ENCODE measurements at places on chromosomes 4 and X.
A peak's percentile ranks its signal among the peaks of the same experiment; 100 is the strongest.

DNA sequence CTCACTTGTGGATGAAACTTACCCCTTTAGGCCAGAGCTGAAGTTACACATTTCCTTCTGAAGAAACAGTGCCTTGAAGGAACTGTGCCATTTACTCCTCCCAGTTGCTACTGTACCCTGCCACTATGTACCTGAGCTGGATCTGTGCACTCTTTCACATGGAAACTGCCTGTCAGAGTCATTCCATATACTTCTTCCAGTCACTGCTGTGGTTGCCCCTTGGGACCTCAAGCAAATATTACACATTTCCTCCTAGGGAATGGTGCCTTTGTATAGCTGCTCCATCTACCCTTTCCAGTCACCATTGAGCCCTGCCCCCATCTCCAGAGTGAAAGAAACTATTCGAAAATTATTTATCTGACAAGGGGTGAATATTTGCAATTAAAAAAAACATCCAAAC is 1328.3 kb downstream of the TECRL start:
- H3K4me1 ChIP-seq: no peaks in the 10 kb centered on the region
- no peaks in the 10 kb centered on the region for H3K27me3 ChIP-seq

DNA sequence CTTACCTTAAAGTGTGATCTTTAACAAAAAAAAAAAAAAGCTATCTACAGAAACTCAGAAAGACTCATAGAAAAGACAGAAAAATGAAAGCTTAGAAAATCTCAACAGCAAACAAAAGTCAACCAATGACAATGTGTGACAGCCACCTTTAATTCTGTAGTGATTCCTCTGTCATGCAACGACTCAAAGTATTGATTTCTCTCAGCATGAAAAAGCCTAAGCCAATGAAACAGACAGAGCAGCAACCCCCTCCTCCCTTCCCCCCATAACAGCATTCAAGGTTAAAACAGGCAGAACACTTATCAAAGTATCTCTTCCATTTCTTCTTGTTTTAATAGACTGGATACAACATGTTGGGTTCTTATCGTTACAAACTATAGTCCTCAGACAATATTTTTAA is 112.5 kb downstream of the MAB21L2 start:
- no peak overlapping the region for H3K4me3 ChIP-seq
- H3K27ac ChIP-seq: no peak overlapping the region
- no peak for DNase-seq
- no peaks in the 10 kb centered on the region for H3K36me3 ChIP-seq
- no peaks in the 10 kb centered on the region for H3K27me3 ChIP-seq

DNA sequence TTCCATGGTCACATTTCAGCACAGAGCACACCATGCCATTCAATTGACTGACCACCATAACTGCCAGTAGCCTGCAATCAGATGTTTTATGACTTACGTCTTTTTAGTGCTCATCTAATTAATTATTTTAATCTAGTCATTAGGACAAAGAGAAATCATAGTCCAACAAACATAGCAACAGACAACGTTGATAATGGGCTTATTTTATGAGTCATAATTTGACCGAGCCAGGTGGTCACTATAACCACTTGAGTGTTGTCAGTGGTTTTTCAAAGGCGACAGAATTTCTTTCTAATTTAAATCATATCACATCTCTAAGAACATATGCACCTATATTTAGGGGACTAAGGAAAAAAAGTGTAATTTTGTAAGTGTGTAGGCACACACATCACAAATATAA is 1.9 kb downstream of the SEC24D start:
- no peak overlapping the region for H3K27ac ChIP-seq
- H3K27me3 ChIP-seq: no peaks in the 10 kb centered on the region
- H3K4me3 ChIP-seq: no peak overlapping the region
- H3K36me3 ChIP-seq: peaks cover 4% of the 10 kb centered on the region

GRCh38 chr4:122705547-122706117 is 26.9 kb upstream of the BBS12 start:
- no peaks in the 10 kb centered on the region for H3K4me1 ChIP-seq
- no peaks in the 10 kb centered on the region for H3K36me3 ChIP-seq
- no peaks in the 10 kb centered on the region for H3K27me3 ChIP-seq
- H3K4me3 ChIP-seq: no peak overlapping the region

DNA sequence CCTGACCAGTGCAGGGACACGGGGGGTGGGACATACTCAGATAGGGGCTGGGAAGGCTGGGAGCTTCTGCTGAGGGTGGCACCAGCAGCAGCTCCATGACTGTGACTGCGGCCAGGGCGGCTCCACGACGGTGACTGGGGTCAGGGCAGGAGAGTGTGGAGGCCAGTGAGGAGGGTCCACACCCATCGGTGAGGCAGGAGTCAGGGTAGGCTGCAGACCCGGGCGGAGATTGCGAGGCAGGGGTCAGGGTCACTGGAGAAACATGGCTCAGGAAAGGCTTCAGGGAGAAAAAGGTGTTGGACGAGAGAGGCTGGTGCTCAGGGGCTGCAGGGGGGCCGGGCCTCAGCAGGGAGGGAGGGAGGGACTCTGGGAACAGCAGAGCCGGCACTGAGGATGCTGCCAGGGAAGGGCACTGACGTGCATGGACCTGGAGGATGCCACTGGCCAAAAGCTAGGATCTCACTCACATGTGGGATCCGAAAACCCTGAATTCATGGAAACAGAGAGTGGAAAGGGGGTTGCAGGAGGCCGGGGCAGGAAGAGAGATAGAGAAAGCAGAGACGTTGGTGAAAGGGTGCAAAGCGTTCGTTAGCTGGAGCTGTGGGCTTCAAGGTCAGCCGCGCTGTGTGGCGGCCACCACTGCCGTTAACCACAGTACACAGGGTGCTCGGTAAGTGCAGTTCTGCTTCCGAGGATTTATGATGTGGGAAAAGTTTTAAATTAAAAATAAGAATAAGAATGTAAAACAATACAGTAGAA is 22.0 kb downstream of the ATP5ME start:
- H3K36me3 ChIP-seq: no peaks in the 10 kb centered on the region
- DNase-seq: peak; percentile 25
- H3K27ac ChIP-seq: no peak overlapping the region
- H3K4me3 ChIP-seq: no peak overlapping the region
- H3K27me3 ChIP-seq: no peaks in the 10 kb centered on the region
- no peaks in the 10 kb centered on the region for H3K4me1 ChIP-seq

DNA sequence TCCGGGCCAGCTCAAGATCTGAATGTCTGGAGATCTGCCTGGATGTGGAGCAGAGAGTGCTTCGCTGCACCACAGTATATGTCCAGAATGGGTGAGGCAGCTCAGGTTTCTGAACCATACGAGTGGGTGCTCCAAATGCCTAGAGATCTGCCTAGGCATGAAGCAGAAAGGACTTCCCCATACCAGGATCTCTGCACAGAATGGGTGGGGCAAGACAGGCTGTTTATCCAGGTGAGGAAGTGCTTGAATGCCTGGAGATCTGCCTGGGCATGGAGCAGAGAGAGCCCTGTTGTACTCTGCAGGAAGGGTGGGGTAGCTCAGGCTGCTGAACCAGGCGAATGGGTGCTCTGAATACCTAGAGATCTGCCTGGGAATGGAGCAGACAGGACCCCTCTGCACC is 45.4 kb upstream of the MAGEC2 start:
- H3K4me3 ChIP-seq: no peak overlapping the region
- DNase-seq: no peak
- no peaks in the 10 kb centered on the region for H3K36me3 ChIP-seq
- no peaks in the 10 kb centered on the region for H3K4me1 ChIP-seq
- H3K27ac ChIP-seq: no peak overlapping the region

GRCh38 chr4:105666693-105667092 is 41.8 kb downstream of the INTS12 start:
- no peak overlapping the region for H3K27ac ChIP-seq
- H3K4me3 ChIP-seq: no peak overlapping the region
- no peaks in the 10 kb centered on the region for H3K4me1 ChIP-seq
- H3K27me3 ChIP-seq: no peaks in the 10 kb centered on the region
- DNase-seq: no peak

GRCh38 chrX:63658920-63659319 is 126.1 kb downstream of the ARHGEF9 start:
- H3K4me1 ChIP-seq: no peaks in the 10 kb centered on the region
- H3K27me3 ChIP-seq: no peaks in the 10 kb centered on the region
- H3K36me3 ChIP-seq: no peaks in the 10 kb centered on the region
- H3K4me3 ChIP-seq: no peak overlapping the region
- H3K27ac ChIP-seq: no peak overlapping the region
- no peak for DNase-seq

DNA sequence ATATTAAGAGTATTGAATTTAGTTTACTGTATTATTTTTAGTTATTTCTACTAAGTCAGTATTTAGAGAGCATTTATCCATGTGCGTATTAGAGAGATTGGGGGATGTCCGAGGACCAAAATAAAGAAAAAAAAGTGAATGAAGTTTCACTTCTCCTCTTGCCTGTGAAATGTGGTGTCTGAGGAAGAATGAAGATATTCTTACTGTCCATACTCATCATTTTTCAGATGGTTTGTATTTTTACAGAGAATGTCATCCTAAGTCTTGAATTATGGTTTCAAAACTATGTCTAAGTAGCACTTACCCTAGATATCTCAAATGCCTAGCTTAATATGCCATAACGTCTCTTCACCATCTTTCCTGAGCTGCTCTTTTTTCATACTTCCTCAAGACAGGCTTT is 854.3 kb downstream of the C4orf33 start:
- H3K4me1 ChIP-seq: no peaks in the 10 kb centered on the region
- no peak overlapping the region for H3K27ac ChIP-seq
- no peak overlapping the region for H3K4me3 ChIP-seq
- H3K36me3 ChIP-seq: no peaks in the 10 kb centered on the region

DNA sequence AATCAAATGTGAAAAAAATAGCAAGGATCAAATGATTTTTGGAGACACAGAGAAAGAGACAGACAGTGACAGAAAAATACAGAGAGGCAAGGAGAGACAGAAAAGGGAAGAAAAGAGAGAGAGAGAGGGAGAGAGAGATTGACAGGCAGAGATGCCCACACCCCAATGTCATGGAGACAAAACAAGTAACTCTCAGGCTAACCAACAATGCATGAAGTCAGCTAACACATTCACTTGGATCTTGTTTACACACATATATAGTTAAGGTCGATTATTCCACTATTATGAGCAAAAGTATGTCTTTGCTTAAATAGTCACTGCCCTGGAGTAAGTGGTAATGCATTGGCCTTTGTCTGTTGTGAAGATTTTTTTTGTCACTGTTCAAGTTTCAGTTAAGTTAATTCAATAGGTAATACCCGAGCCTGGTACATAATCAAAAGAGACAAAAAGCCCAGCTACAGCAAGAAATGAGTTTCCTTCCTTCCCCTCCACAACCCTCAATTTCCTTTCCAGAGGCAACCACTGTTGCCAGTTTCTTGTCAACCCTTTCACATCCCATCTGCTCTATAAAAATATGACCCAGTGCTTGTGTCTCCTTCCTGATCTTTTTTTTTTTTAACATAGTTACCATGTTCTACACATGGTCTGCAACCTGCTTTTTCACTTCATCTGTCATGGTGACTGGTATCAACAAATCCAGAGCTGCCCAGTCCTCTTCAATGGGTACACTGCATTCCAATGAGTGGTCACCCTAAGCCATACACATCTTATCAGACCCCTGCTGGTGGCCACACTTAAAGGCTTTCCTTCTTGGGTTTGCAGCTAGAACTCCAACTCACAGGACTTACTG is 52.1 kb downstream of the PROM1 start:
- H3K27me3 ChIP-seq: no peaks in the 10 kb centered on the region
- no peak overlapping the region for H3K27ac ChIP-seq
- no peak overlapping the region for H3K4me3 ChIP-seq
- peaks cover 14% of the 10 kb centered on the region for H3K4me1 ChIP-seq
- no peaks in the 10 kb centered on the region for H3K36me3 ChIP-seq
- no peak for DNase-seq

DNA sequence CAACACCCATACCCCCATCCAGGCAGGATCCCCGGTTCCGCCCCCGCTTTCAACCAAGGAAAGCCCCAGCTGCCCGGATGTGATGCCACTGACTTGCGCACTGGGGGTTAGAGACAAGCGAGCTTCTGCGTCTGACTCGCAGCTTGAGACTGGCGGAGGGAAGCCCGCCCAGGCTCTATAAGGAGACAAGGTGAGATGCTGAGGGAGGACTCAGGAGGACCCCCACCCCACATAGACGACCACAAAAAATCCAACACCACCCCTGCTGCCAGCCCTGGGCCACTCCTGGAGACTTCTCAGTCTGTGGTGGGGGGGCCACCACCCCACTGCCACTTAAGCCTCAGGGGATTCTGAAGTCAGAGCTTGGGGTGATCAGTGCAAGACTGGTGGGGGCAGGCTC is at the start of gene MAGEA4:
Gene MAGEA4 (plus strand): TSS at position 110 of the 400 bp plus-strand sequence. CDS start 10,776 bp downstream, outside the sequence.
- no peaks in the 10 kb centered on the region for H3K4me1 ChIP-seq
- H3K27me3 ChIP-seq: no peaks in the 10 kb centered on the region
- H3K4me3 ChIP-seq: no peak within 1 kb of the TSS
- no peaks in the 10 kb centered on the region for H3K36me3 ChIP-seq

DNA sequence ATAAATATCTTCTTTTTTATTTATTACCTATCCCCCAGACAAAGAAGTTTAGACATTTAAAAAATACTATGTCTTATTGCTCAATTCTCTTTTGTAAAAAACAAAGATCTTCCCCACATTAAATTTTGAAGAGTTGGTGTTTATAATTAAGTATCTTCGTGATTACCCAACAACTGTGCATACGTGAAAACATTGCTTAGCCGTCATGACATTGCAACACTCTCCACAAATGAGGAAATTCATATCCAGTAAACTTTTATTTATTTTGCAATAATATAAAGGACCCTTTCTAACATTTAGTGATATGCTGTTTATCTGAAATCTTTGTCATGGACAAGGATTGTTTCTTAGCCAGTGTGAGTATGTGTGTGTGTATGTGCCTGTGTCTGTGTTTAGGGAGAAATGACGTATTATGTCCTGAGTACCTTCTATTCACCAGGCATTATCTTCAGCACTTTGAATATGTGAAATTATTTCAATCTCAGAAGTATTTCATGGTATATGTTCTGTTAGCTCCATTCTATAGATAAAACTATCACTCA is 26.1 kb upstream of the EREG start:
- H3K4me1 ChIP-seq: no peaks in the 10 kb centered on the region
- H3K36me3 ChIP-seq: no peaks in the 10 kb centered on the region

GRCh38 chr4:119841361-119841760 is 212.8 kb upstream of the PDE5A start:
- no peak overlapping the region for H3K4me3 ChIP-seq
- no peaks in the 10 kb centered on the region for H3K27me3 ChIP-seq
- no peak for DNase-seq
- no peak overlapping the region for H3K27ac ChIP-seq
- no peaks in the 10 kb centered on the region for H3K4me1 ChIP-seq

- no peaks in the 10 kb centered on the region for H3K27me3 ChIP-seq
- no peaks in the 10 kb centered on the region for H3K36me3 ChIP-seq
- no peak overlapping the region for H3K4me3 ChIP-seq
Observed at GRCh38 chr4:7904952-7905915, 34.4 kb downstream of the AFAP1 start.

DNA sequence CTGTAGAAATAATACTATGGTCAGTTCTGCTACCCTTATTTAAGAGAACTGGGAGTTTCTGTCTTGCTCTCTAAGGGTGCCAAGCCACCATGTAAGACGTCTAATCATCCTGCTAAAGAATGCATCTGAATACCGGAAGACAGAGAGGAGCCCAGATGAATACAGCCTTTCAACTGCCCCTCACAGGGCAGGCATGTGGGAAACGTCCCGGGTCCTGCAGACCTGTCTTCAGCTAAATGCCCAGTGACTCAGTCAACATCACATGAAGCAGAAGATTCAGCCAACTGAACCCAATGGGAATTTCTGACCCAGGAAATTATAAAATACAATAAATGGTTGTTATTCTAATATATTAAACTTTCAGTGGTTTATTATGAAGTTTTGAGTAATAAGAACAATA is 2141.0 kb upstream of the AGA start:
- no peaks in the 10 kb centered on the region for H3K36me3 ChIP-seq
- no peaks in the 10 kb centered on the region for H3K4me1 ChIP-seq
- no peaks in the 10 kb centered on the region for H3K27me3 ChIP-seq
- no peak for DNase-seq
- no peak overlapping the region for H3K27ac ChIP-seq
